Tibial artery (tissue), 4 donors: ENCODE measurements at places on chromosomes 6 and 20.

GRCh38 chr6:76861403-76861802 lies 601.9 kb downstream of the HTR1B start:
- DNase-seq: no peak

- no peak for DNase-seq
These were observed 26.3 kb downstream of the ITCH start for GRCh38 chr20:34389206-34389953.

DNA sequence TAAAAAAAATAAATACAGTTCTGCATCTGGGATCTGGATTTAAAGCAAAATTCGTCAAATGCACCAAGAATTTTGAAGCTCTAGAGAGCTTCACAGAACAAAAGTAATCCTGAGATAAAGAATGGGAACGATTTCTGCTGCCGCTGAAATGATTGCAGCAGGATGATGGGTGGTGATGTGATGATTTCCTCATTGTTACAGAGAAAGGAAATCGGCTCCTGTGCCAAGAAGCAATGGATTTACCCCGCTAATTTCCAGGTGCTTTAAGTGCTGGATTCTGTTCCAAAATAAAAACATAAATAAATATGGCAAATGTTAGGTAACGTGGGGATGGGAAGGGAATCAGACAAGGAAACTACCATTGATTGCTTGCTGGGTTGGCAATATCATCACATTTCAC lies 1067.9 kb upstream of the MAP3K7 start:
- no peak for DNase-seq

DNA sequence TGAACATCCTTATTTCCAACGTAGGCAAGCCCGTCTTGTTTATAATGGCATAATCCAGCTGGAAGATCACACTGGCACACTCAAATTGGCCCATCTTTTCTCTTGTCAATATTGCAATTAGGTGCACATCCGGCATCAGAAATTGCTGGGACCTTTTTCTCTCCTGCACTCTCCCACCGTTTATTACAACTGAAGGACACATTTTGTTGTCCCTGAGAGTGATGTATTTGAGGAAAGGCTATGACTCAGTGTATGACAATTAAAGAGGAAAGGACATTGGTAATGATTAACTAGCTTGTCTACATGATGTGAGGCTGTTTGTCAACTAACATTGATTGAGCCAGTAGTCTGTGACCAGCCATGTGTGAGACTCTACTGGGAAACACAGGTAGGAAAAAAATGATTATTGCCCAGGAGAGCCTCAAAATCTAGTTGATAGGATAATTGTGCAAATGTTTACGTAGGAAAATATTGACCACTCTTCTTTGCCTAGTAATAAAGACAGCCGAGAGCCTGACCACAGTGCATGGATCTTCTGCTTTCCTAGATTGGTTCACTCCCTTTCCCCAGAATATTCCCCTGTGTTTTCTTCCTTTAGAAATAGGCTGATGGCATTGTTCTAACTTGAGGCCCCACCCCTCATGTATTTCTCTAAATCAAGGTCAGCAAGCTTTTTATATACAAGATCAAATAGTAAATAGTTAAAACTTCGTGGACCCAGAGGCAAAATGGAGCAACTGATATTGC lies 230.0 kb upstream of the BTBD3 start:
- DNase-seq: no peak

GRCh38 chr6:29964887-29965562 lies 22.7 kb downstream of the HLA-A start:
- DNase-seq: peak; percentile 87

DNA sequence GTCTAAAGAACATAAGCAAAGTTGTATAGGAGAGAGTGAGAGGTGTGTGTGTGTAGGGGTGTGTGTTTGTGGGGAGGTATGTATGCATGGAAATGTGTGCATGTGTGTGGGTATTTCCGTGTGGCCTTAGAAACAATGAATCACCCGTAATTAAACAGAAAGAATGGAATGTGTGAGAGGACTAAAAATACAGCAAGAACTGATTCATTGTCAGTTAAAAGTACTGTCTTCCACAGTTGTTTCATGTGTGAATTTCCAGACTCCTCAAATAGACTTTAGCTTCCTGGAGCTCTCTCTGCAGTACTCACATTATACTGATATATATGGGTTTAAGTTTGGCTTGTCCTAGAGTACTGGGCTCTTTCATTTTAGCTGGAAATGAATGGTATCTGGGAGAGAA lies 145.7 kb downstream of the RIMS1 start:
- no peak for DNase-seq

GRCh38 chr6:33707771-33708170 lies 3.7 kb downstream of the UQCC2 start:
- no peak for DNase-seq

GRCh38 chr20:1509237-1509636 lies 18.0 kb upstream of the SIRPB2 start:
- no peak for DNase-seq

DNA sequence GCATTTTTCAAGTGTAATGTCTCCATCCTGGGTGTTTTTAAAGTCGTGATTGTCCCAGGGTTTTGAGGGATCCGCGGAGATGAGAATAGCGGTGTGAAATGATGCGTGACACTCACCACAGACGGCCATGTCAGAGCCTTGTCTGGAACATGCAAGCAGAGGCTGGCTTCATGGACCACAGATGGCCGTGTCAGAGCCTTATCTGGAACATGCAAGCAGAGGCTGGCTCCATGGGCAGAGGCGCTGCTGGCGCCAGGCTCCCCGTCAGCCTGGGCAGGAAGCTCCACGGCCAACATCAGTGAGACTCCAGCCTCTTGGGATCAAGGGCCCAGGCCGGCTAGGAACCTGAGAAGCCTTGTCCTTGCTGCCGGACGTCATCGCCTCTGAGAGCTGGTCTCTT lies 7.7 kb upstream of the MRGBP start:
- no peak for DNase-seq
